ENCODE measurements at places on chromosomes 1 and 21. TPM values are rescaled to one million over a fixed set of nuclear protein-coding genes. Genes with fewer than 3 reads are reported as not detected.

DNA sequence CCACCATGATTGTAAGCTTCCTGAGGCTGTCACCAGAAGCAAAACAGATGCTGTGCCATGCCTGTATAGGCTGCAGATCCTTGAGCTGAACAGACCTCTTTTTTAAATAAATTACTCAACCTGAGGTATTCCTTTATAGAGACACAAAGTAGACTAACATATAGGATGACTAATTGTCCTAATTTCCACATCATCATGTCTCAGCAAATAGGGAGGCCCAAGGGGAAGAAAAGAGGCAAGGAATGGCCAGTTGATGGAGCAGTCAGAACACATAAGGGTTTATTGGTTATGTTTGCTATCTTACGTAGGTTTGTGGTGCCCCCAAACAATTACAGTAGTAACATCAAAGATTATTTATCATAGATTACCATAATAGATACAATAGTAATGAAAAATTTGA is 126.2 kb downstream of the RASAL2 start:
- no peaks in the 10 kb centered on the region for H3K4me1 ChIP-seq
- no peaks in the 10 kb centered on the region for H3K27me3 ChIP-seq
- H3K4me3 ChIP-seq = no peak overlapping the region
- H3K36me3 ChIP-seq = no peaks in the 10 kb centered on the region
- DNase-seq = no peak

- no peaks in the 10 kb centered on the region for H3K27me3 ChIP-seq
- H3K4me1 ChIP-seq = no peaks in the 10 kb centered on the region
- H3K36me3 ChIP-seq = no peaks in the 10 kb centered on the region
- H3K27ac ChIP-seq = no peak overlapping the region
- no peak for DNase-seq
- no peak overlapping the region for H3K4me3 ChIP-seq
Measured at GRCh38 chr1:118209648-118210047, 24.6 kb upstream of the SPAG17 start.

DNA sequence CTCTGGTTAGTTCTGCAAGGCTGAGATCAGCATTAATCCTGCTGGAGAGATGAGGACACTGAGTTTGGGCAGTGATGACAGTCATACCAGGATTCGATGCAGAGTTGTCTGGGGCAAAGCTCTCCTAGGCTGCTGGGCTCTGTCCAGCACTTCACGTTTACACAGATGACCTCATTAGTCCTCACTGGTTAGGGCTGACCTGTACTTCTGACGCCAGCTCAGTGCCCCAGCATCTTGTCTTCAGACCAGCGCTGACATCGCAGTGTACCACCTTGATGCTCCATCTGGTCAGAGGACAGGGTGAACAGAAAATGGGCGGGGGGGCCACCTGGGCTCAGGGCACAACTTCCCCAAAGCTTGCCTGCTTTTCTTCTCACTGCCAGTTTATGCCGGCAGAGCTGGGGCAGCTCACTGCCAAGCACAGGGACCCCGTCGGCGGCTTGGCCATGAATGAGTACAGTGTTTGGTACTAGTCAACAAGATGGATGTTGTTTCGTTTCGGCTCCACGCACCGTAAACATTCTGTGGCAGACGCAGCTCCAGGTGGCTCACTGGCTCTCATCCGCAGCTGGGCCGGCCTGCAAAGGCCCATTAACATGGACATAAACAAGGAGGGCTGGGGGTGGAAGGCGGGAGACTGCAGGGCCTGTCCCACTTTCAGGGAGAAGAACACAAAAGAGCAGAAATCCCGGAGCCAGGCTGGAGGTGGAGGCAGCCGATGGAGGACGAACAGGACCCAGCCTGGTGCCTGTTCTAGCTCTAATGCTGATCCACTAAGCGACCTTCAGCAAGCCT is 118.7 kb downstream of the GLIS1 start:
- DNase-seq = no peak
- H3K27me3 ChIP-seq = no peaks in the 10 kb centered on the region
- no peaks in the 10 kb centered on the region for H3K4me1 ChIP-seq
- H3K4me3 ChIP-seq = no peak overlapping the region

DNA sequence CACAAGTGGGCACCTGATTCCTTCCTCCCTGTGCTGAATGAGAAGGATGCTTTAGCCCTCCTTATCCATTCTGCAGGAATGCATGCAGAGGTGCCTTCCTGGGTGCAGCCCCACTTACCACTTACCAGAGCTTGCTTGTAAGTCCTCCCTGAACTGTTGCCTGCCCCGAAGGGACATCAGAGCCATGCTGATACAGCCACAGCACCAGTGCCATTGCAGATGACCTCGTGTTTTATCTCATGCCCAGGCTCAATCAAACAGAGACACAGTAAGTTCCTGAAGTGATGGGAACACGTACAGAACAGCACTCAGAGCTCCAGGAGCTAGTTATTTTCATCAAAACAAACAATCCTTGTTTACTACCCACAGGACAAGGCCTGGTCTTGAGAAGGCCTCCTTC is 81.9 kb downstream of the ATP1A1 start:
- no peaks in the 10 kb centered on the region for H3K27me3 ChIP-seq
- H3K4me1 ChIP-seq = no peaks in the 10 kb centered on the region
- DNase-seq = no peak
- no peak overlapping the region for H3K27ac ChIP-seq
- no peaks in the 10 kb centered on the region for H3K36me3 ChIP-seq
- H3K4me3 ChIP-seq = no peak overlapping the region

GRCh38 chr1:217921126-217921904 is 290.2 kb downstream of the SPATA17 start:
- H3K36me3 ChIP-seq = no peaks in the 10 kb centered on the region
- no peaks in the 10 kb centered on the region for H3K4me1 ChIP-seq
- DNase-seq = no peak
- no peaks in the 10 kb centered on the region for H3K27me3 ChIP-seq
- H3K27ac ChIP-seq = no peak overlapping the region
- H3K4me3 ChIP-seq = no peak overlapping the region

GRCh38 chr1:143717434-143717833 is 254.4 kb downstream of the FAM72C start:
- no peaks in the 10 kb centered on the region for H3K36me3 ChIP-seq
- no peak for DNase-seq
- no peak overlapping the region for H3K4me3 ChIP-seq
- 0 out of 2 replicates have a peak, but pooled peaks cover 2% of the 10 kb centered on the region for H3K4me1 ChIP-seq
- H3K27me3 ChIP-seq = no peaks in the 10 kb centered on the region

- H3K4me3 ChIP-seq = no peak overlapping the region
- H3K27ac ChIP-seq = no peak overlapping the region
- no peaks in the 10 kb centered on the region for H3K36me3 ChIP-seq
- H3K27me3 ChIP-seq = no peaks in the 10 kb centered on the region
- no peaks in the 10 kb centered on the region for H3K4me1 ChIP-seq
Measured at GRCh38 chr1:5595531-5596170, 396.6 kb downstream of the NPHP4 start.

GRCh38 chr1:99968214-99968613 is 1.6 kb upstream of the SLC35A3 start:
- H3K27me3 ChIP-seq = no peaks in the 10 kb centered on the region
- no peak for DNase-seq
- H3K27ac ChIP-seq = no peak overlapping the region
- no peak overlapping the region for H3K4me3 ChIP-seq
- H3K36me3 ChIP-seq = no peaks in the 10 kb centered on the region

DNA sequence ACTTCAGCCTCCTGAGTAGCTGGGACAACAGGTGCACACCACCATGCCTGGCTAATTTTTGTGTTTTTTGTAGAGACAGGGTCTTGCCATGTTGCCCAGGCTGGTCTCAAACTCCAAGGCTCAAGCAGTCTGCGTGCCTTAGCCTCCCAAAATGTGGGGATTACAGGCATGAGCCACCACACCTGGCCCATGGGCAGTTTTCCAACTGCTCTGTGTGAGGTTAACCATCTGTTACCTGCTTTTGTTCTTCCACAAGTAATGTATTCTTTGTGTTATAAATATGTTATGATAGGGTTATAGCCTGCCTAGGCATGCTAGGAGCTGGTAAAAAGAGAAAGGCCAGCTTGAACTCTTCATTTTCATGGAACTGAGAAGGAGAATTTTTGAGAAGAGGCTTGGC is 30.7 kb downstream of the TUFT1 start:
- peaks cover 2% of the 10 kb centered on the region for H3K36me3 ChIP-seq
- DNase-seq = no peak
- no peaks in the 10 kb centered on the region for H3K4me1 ChIP-seq

- no peak overlapping the region for H3K27ac ChIP-seq
- no peaks in the 10 kb centered on the region for H3K4me1 ChIP-seq
- H3K36me3 ChIP-seq = no peaks in the 10 kb centered on the region
- H3K27me3 ChIP-seq = no peaks in the 10 kb centered on the region
- no peak overlapping the region for H3K4me3 ChIP-seq
- no peak for DNase-seq
Measured at GRCh38 chr21:19236209-19236608, 832.6 kb upstream of the TMPRSS15 start.

GRCh38 chr1:236020359-236021219 is 44.3 kb downstream of the NID1 start:
- no peak overlapping the region for H3K27ac ChIP-seq
- DNase-seq = no peak
- no peaks in the 10 kb centered on the region for H3K27me3 ChIP-seq
- H3K4me3 ChIP-seq = no peak overlapping the region
- no peaks in the 10 kb centered on the region for H3K36me3 ChIP-seq

GRCh38 chr21:36813052-36813451 is 114.1 kb downstream of the SIM2 start:
- no peaks in the 10 kb centered on the region for H3K27me3 ChIP-seq
- H3K27ac ChIP-seq = no peak overlapping the region
- H3K36me3 ChIP-seq = no peaks in the 10 kb centered on the region
- no peak overlapping the region for H3K4me3 ChIP-seq
- no peak for DNase-seq

DNA sequence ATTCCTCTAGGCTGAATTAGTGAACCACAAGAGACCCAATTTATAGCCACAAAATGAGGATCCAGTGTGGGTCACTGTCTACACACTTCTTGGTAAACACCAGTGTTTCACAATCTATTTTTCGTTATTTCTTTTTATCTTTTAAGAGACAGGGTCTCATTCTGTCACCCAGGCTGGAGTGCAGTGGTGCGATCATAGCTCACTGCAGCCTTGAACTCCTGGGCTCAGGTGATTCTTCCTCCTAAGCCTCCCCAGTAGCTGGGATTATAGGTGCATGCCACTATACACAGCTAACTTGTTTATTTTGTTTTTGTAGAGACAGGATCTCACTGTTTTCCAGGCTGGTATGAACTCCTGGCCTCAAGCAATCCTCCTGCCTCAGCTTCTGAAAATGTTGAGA is 29.3 kb upstream of the SLC45A3 start:
- DNase-seq = no peak
- no peaks in the 10 kb centered on the region for H3K27me3 ChIP-seq
- no peaks in the 10 kb centered on the region for H3K36me3 ChIP-seq
- H3K4me1 ChIP-seq = peaks cover 3% of the 10 kb centered on the region

- no peak overlapping the region for H3K4me3 ChIP-seq
- H3K27ac ChIP-seq = no peak overlapping the region
- no peak for DNase-seq
Measured at GRCh38 chr1:223837206-223837605, 8.5 kb downstream of the TP53BP2 start.

DNA sequence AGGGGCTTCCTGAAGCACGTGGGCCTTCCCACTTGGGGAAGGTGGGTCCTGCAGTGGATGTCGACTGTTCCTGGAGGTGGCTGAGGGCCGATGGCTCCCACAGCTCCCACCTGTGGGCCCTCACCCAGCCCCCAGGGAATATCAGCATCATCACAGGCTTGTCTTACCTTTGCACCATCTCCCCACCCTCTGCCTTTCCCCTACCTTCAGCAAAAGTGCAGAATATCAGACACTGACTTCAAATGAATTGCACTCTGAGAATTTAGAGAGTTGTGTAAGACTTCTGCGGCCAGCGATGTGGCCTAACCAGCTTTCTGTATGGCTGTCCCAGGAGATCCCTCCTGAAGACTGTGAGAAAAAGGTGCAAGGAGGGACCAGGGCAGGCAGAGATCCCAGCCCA is 105.4 kb downstream of the PRDM2 start:
- H3K4me3 ChIP-seq = no peak overlapping the region
- DNase-seq = no peak
- H3K27me3 ChIP-seq = no peaks in the 10 kb centered on the region
- H3K4me1 ChIP-seq = peaks cover 2% of the 10 kb centered on the region

- no peaks in the 10 kb centered on the region for H3K27me3 ChIP-seq
- no peaks in the 10 kb centered on the region for H3K36me3 ChIP-seq
- no peak overlapping the region for H3K27ac ChIP-seq
- H3K4me1 ChIP-seq = peaks cover 2% of the 10 kb centered on the region
- H3K4me3 ChIP-seq = no peak overlapping the region
Measured at GRCh38 chr1:64906447-64906846, 59.9 kb downstream of the JAK1 start.

DNA sequence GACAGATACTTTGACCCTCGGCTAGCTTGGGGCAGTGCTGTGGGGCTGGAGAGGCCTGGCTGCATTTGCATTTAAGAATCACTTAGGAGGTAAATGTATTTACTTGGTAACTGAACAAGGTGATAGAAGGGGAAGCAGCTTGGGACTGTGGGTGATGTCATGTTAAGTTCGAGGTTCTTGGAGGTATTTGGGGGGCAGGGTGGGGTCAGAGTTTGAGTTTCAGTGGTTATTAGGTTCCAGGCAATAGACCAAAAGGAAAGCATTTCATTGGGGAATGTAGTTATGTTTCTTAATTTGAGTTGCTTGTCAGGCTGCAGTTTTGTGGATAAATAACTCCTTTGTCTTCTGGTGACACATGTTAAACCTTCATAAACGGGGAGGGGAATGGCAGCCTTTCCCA is 2.4 kb upstream of the FAM78B start:
- no peak overlapping the region for H3K27ac ChIP-seq
- no peak overlapping the region for H3K4me3 ChIP-seq
- peaks cover 20% of the 10 kb centered on the region for H3K27me3 ChIP-seq
- DNase-seq = no peak
- peaks cover 5% of the 10 kb centered on the region for H3K4me1 ChIP-seq
- H3K36me3 ChIP-seq = no peaks in the 10 kb centered on the region

DNA sequence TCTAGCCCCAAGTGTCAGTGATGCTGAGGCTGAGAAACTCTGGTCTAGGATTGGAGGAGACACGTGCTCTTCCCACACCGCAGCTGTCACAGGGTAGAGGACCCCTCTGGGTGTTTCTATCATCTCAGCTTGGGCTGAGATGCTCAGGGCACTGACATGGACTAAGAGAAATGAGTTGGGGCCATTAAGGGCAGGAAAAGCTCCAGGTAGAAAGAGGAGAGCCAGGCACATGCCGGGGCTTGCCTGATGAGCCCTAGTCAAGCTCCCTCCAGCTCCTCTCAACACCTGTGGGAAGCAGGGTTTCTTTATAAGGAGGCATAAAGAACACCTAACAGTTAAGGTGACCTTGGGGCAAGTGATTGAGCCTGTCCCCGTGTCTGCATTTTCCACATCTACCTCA is 17.3 kb downstream of the ABCA4 start:
- H3K36me3 ChIP-seq = no peaks in the 10 kb centered on the region
- no peak overlapping the region for H3K4me3 ChIP-seq
- no peak for DNase-seq
- H3K27ac ChIP-seq = no peak overlapping the region

Gene LHX8
- total RNA-seq = 1.5 TPM

Gene HEYL
- total RNA-seq = 3.5 TPM

Gene LAPTM5
- total RNA-seq = 0.37 TPM

Gene CR1L
- not detected for total RNA-seq

Gene S100A3
- total RNA-seq = 0.47 TPM

Gene TINAGL1
- 11.2 TPM for total RNA-seq

Gene CTSE
- not detected for total RNA-seq

Gene NBPF6
- total RNA-seq = not detected

Gene GPA33
- 0.11 TPM for total RNA-seq

Gene CHI3L1
- total RNA-seq = not detected
